ENCODE measurements at places on chromosomes 2 and 18.

- DNase-seq, result no peak
Observed at GRCh38 chr2:149422337-149422990, 92.1 kb downstream of the LYPD6 start.

DNA sequence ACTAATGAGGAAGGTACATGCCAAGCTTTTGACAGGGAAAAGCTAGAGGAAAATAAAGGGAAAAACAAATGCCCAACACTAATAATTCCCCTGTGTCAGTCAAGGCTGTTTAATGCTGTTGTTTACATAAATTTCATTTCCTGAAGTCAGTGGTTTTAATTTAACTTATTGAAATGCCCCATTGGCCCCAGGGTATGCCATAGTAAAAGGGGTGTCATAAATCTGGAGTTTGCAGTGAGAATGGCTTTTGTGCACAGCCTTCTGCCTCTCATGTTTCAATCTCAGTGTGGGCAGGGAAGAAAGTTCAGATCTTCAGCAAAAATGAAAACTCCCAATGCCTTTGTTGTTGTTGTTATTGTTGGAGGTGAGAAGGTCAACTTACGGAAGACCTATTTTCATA lies 550.1 kb upstream of the DCC start:
- DNase-seq, result no peak

GRCh38 chr2:200305797-200306195 lies 697 bp upstream of the SPATS2L start:
- DNase-seq, result no peak

DNA sequence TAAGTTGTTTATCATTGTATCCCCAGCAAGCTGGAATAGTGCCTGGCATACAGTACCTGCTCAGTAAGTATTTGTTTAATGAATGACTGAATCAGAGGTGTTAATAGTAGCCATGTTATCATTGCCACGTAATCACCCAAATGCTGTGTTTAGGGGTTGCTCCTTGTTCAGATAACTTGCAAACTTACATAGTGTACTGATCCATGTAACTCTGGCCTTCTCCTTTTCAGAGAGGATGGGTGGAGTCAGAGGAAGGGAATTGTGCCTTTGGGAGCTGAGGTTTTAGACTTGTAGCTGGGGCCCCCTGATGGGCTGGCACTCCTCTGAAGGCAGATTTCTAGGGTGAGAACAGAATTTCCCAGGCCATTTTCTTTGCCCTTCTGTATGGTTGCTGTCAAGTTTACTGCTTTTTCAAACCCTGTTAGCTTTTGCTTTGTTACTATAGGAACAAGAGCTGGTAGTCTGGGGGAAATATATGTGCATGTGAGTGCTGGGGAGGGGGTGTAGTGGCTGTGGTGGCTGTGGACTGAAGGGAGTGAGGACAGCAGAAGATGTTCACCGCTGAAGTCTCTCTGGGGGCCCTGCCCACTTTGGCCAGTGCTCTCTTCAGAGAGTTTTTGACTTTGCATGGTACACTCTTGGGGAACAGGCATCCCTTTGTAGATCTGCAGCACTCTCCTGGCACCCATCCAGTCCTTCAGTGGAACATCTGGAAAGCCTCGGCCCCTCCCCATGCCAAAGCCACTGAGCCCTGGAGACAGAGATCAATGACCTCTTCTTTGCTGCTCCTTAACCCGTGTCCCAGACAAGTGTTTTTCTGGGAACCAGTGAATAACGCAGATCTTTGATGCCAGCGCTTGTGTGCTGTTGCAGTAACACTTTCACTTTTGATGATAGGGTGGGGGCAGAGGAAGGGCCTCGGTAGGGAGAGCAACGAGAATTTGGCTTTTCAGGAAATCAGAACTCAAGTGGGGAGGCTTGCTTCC lies 209.0 kb downstream of the PRKCE start:
- DNase-seq, result no peak

GRCh38 chr2:184308706-184309105 lies 289.6 kb upstream of the ZNF804A start:
- DNase-seq, result no peak

Data from esophagus squamous epithelium (tissue), 5 donors.